Breast epithelium (tissue), 4 donors: ENCODE measurements at places on chromosomes 6 and 20. TPM values are rescaled to one million over a fixed set of nuclear protein-coding genes. Genes with fewer than 3 reads are reported as not detected.

Gene TBCC
- total RNA-seq, result 21.3 TPM

DNA sequence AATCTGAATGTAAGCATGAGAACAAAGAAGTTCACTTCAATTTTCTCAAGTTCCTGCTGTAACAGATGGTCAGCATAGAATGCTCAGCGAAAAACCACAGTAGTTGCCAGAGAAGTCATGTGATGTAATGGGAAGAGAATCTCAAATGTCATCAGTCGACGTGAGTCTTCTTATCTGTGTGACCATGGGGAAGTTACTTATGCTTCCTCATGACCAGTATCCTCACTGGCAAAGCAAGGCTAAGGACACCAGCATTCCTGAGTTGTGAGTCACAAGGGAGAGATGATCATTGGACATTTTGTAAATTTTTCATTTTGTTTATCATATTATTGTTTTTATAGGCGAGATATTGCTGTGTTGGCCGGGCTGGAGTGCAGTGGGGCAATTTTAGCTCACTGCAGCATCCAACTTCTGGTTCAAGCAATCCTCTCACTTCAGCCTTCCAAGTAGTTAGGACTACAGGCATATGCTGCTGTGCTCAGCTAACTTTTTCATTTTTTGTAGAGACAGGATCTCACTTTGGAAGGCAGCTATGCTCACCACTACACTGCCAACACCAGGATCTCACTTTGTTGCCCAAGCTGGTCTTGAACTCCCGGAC lies 21.9 kb downstream of the SGK1 start:
- H3K4me3 ChIP-seq, result no peak overlapping the region
- H3K4me1 ChIP-seq, result no peaks in the 10 kb centered on the region
- H3K27me3 ChIP-seq, result no peaks in the 10 kb centered on the region
- no peaks in the 10 kb centered on the region for H3K36me3 ChIP-seq

- no peaks in the 10 kb centered on the region for H3K27me3 ChIP-seq
- no peak overlapping the region for H3K4me3 ChIP-seq
- no peak for DNase-seq
- H3K27ac ChIP-seq, result no peak overlapping the region
Observed at GRCh38 chr6:166477647-166478365, 95.1 kb upstream of the MPC1 start.

GRCh38 chr6:151502499-151502898 lies 8.7 kb downstream of the CCDC170 start:
- no peak overlapping the region for H3K27ac ChIP-seq
- DNase-seq, result no peak
- no peaks in the 10 kb centered on the region for H3K36me3 ChIP-seq
- H3K4me3 ChIP-seq, result no peak overlapping the region
- no peaks in the 10 kb centered on the region for H3K4me1 ChIP-seq
- H3K27me3 ChIP-seq, result no peaks in the 10 kb centered on the region
